ENCODE measurements at places on chromosomes 12 and 14.
A peak's percentile ranks its signal among the peaks of the same experiment; 100 is the strongest.

DNA sequence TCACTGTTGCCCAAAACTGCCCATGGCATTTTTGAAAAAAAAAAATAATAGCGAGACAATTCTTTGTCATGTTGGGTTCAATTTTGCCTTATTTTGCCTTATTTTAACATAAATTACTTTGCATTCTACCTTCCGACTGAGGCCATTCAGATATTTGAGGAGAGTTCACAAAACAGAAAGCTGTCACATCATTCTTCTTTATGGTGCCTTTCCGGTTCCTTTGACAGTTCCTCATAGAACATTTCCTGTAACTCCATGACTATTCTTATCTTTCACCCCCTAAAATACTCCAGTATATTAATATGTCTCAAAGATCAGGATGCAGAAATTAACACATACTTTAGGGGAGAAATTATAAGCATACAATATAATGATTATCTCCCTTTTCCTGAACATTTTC lies 476.7 kb downstream of the NOVA1 start:
- no peak for DNase-seq

- peak; percentile 92 for DNase-seq
Observed at GRCh38 chr12:45234139-45234865, 18.4 kb downstream of the ANO6 start.

GRCh38 chr12:48198672-48198971 lies 4.5 kb downstream of the OR10AD1 start:
- DNase-seq, result no peak

- no peak for DNase-seq
Observed at GRCh38 chr14:95189367-95190132, 32.2 kb upstream of the DICER1 start.

- DNase-seq, result no peak
Observed at GRCh38 chr14:31740688-31741087, 179.5 kb downstream of the NUBPL start.

DNA sequence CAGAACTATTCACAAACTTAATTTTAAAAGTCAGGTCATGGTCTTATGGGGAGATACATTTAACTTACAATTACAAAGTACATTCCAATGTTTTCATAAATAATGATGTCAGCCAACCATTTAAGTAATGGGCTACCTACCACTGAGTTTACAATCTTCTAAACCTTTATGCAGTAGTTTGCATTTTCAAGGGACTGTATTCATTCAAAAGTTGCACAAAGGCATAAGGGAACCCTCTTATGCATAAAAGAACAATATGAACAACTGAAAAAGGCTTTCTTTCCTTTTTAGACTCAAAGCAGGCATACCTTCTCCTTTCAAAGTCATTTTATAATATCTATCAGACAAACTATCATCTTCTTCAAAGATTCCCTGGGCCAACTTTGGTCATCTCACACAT lies 230.2 kb downstream of the SLC2A13 start:
- DNase-seq, result no peak

GRCh38 chr12:75236206-75236605 lies 26.6 kb upstream of the KCNC2 start:
- no peak for DNase-seq

DNA sequence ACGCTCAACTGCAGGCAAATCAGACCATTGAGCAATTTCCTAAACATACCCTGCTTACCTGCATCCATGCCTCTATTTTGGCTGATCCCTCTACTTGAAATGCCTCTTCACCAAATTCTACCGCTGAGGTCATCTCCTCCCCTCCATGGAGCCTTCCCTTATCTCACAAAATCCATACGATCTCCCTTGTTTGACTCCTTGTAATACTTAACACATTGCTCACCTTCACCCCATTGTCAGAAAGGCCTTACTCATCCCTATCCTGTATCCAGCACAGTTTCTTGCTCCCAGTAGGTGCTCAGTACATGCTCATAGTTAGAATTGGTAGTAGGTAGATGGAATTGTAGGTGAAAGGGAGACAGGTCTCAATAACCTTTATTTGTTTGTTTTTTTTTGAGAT lies 5.4 kb downstream of the DDN start:
- DNase-seq, result no peak

DNA sequence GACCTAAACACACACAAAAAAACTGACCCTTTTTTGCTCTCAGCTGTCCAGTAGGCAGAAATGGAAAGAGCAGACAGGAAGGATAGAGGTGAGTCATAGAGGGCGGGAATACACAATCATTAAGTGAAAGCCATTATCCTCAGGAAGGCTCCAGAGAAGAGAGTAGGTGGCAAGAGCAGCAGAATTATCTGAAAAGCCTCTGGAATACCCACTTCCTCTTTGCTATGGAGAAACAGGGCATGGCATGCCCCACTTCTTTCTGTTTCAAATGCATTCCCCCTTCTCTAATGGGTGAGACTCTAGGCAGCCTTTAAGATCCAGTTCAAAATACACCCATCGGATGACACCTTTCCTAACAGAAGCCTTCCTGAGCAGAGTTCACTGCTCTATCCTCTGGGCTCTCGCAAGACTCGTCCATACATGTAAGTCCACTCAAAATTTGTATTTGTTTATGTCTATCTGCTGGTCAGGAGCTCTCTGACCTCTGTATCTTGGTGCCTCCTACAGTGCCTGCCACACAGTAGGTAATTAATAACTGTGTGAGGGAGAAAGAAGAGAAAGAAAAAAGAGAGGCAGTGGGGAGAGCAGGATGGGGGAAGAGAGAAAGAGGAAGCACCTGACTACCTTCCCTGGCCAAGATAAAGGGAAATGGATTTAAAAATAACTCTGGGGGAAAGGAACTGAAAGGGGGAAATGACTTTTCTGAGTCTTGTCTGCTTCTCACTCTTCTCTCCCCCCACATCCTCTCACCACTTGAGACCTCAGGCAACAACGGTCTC lies 8.5 kb downstream of the KLHL33 start:
- no peak for DNase-seq

- DNase-seq, result no peak
Observed at GRCh38 chr14:23528555-23528954, 23.0 kb downstream of the ZFHX2 start.

- no peak for DNase-seq
Observed at GRCh38 chr14:78840898-78841297, 670.7 kb downstream of the NRXN3 start.

Measured in SW 1271 (cell line).